NCI-H2081 treated with DMSO at 0.1 percent for 48 hours (cell line): ENCODE measurements at places on chromosomes 11 and 22.

GRCh38 chr11:65425971-65426838 lies 3.6 kb downstream of the NEAT1 start:
- no peak for DNase-seq

- DNase-seq: no peak
Measured at GRCh38 chr11:33900159-33900840, 8.4 kb upstream of the LMO2 start.

- no peak for DNase-seq
Measured at GRCh38 chr11:17257196-17257595, 19.3 kb upstream of the NUCB2 start.

GRCh38 chr11:123187248-123187647 lies 7.8 kb downstream of the CLMP start:
- no peak for DNase-seq

DNA sequence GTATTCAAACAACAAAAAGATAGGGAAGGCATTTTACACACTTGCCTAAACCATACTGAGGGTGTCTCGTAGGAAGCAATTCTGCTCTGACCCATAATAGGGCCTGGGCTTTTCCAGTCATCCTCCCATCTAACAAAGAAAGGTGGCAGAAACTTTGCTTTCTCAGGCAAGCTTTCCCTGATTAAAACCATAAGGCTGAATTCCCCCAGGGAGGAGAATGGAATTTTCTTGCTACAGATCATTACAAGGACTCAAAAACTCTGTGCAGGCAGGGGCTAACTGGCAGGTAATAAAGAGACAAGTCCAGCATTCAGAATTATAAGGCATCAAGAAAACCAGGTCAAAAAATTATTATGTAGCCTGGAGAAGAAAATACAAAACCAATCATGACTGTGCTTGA lies 90.4 kb downstream of the RBFOX2 start:
- DNase-seq: no peak

- DNase-seq: no peak
Measured at GRCh38 chr11:10443152-10443551, 11.9 kb upstream of the AMPD3 start.

GRCh38 chr11:47162426-47162825 lies 14.3 kb downstream of the ARFGAP2 start:
- DNase-seq: no peak

DNA sequence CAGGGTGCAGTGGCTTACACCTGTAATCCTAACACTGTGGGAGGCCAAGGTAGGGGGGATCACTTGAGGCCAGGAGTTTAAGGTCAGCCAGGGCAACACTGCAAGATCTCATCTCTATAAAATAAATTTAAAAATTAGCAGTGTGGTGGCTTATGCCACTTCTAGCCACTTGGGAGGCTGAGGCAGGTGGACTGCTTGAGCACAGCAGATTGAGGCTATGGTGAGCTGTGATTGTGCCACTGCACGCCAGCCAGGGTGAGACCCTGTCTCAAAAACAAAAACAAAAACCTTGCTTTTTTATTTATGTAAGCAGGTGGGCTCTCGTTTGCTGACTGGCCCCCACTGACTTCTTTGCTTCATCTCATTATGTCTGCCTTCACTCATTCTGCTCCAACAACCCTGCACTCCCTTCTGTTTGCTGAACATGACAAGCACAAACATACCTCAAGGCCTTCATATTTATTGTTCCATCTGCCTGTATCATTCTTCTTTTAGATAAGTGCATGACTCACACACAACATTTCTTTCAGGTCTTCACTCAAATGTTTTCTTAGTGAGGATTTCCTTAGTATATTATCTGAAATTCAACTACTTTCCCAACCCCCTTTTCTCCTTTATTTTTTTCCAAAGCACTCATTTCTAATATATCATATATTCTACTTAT lies 32.4 kb upstream of the CLNS1A start:
- DNase-seq: no peak

- DNase-seq: no peak
Measured at GRCh38 chr22:42635531-42635930, 4.9 kb downstream of the ATP5MGL start.

DNA sequence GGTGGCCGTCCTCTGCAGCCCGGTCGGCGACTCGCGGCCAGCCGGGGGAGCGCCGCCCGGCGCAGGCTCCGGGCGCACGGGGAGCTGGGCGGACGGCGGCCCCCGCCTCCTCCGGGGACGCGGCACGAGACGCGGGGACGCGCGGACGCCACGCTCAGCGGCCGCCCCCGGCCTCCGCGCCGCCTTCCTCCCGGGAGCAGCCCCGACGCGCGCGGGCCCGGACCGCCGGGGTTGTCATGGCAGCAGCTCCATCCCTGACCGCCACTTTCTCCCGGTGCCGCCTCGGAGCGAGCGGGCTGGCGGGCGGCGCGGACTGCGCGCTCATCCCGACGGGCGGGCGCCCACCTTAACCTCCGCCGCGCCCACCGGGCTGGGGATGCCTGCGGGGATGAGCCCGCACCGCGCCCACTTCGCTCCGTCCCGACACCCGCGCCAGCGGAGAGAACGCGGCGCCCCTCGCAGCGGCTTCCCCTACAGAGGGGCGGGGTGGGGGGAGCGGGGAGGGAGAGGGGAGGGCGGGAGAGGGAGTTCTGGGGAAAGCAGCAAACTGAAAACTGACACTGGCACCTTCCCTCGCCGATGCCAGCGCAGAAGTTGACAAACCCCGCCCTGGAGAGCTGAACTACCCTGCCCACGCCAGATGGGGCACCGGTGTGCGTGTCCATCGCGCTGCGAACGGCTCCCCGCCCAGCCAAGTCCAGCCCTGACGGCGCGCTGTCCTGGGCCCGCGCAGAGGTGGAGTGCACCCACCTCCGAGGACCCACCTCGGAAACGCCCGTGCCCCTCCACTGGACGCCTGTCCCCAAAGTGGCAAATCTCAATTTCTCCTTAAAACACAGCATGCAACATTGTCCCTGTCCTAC lies 588.4 kb downstream of the OPCML start:
- no peak for DNase-seq

DNA sequence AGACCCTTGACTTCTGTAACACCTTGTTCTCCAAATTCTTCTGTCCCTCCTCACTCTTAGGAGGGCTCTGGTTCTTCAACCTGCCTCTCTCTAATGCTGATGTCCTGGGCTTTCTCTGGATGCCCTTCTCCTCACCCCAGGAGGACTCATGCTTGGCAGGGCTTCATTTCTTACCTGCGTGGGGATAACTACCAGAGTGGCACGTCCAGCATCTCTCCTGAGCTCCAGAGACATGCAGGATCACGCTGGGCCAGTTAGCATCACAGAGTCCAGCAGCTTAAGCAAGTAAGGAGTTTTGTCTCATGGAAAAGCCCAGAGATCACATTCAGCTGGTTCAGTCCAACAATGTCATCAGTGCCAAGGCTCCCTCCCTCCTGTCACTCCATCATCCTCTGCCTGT lies 36.4 kb downstream of the RTL6 start:
- DNase-seq: no peak

DNA sequence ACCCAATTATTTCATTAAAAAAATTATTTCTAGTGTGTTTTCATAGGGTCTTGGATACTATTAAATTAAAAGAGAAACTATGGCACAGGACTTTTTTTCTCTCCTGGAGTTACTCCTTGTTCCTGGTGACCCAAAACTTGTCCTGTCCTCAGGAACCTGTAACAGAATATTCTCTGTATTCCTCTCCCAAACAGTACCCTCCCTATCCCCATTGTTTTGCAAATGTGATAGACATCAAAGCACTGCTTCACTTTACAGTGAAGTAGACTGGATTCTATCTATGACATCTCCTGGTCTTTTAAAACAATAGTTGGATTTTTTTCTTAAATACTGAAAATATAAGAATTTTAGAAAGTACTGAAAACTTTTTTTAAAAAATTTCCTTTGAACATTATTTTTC lies 37.2 kb downstream of the FAR1 start:
- no peak for DNase-seq

DNA sequence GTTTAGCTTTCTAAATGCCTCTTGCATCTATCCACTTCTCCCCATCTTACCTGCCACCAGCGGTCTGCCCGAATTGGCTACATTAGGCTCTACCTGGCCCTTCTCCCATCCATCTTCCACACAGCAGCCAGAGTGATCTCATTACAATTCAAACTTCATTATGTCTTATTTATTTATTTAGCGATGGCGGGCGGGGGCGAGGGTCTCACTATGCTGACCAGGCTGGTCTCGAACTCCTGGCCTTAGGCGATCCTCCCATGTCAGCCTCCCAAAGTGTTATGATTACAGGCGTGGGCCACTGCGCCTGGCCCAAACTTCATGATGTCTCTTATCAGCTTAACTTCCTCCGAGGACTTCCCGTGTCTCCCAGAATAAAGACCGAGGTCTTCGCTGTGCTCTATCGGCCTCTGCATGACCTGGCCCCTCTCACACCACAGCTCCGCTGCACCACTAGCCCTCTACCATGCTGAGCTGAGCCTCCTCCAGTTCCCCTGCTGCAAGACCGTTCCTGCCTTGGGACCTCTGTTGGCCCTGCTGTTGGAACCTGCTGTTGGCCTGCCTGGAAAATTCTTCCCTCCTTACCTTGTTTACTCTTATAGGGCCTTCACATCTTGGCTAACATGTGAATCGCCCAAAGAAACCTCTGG lies 870 bp upstream of the CTTN start:
- DNase-seq: no peak

- DNase-seq: no peak
Measured at GRCh38 chr11:1494650-1495049, 8.1 kb upstream of the MOB2 start.

GRCh38 chr11:124656774-124657630 lies 16.5 kb downstream of the SIAE start:
- no peak for DNase-seq

GRCh38 chr11:65066805-65067291 lies 8.5 kb upstream of the NAALADL1 start:
- peak; percentile 26 for DNase-seq

- DNase-seq: no peak
Measured at GRCh38 chr11:118929501-118930093, 3.9 kb upstream of the BCL9L start.

DNA sequence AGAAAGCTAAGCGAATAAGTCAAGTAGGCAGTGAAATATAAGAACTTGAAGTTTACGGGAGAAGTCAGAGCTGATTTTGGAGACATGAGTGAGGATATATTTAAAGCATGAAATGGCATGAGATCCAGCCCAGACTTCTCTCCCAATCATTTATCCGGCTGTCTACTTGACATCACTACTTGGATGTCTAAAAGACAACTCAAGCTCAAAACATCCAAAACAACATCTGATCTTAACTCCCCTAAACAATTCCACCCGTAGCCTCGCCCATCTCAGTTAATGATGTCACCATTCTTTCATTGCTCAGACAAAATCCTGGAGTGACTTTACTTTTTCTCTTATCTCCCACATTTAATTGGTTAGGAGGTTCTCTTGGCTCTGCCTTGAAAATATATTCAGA lies 44.5 kb downstream of the WEE1 start:
- DNase-seq: no peak

GRCh38 chr11:114358716-114359115 lies 41.6 kb downstream of the C11orf71 start:
- DNase-seq: no peak

GRCh38 chr11:116871248-116871647 lies 33.8 kb upstream of the APOA1 start:
- no peak for DNase-seq

- no peak for DNase-seq
Measured at GRCh38 chr22:33302549-33302948, 244.4 kb upstream of the SYN3 start.

GRCh38 chr11:28834877-28835276 lies 726.7 kb downstream of the METTL15 start:
- no peak for DNase-seq

DNA sequence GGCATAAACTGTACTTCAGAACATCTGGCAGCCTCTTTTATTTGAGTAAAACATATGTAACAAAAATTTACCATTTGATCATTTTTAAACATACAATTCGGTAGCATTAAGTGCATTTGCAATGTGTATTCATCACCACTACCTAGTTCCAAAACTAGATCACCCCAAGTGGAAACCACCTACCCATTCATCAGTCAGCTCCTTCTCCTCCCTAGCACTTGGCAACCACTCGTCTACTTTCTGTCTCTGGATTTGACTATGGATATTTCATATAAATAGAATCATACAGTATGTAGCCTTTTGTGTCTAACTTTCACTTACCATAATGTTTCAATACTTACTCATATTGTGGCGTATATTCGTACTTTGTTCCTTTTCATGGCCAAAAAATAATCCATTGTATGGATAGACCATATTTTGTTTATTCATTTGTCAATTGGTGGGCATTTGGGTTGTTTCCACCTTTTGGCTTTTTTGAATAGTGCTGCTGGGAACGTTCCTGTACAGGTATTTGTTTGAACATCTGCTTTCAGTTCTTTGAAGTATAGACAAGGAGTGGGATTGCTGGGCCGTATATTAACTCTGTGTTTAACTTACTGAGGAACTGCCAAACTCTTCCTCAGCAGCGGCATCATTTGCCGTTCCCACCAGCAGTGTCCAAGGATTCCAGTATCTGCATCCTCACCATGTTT lies 27.2 kb upstream of the ADORA2A start:
- DNase-seq: no peak

- no peak for DNase-seq
Measured at GRCh38 chr11:130831976-130832375, 84.3 kb downstream of the SNX19 start.

GRCh38 chr11:16016468-16016829 lies 339.9 kb downstream of the SOX6 start:
- DNase-seq: no peak

- DNase-seq: no peak
Measured at GRCh38 chr22:36465232-36466021, 16.0 kb downstream of the TXN2 start.

DNA sequence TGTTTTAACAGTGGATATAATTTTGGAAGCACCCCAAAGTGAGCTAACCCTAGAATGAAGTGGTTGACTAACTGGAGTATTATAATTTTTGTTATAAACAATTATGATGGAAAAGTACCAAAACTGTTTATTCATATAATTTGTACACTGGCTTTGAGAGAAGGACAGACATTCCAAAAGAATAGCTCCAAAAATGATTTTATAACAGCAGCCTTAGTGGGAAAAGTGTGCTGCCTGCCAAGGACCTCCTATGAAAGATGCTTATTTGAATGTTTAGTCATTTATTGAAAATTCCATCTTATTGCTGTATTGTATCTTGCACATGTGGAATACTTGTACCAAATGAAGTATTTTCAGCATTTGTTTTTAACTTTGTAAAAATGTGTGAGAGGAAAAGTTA lies 169.8 kb downstream of the GUCY1A2 start:
- no peak for DNase-seq

DNA sequence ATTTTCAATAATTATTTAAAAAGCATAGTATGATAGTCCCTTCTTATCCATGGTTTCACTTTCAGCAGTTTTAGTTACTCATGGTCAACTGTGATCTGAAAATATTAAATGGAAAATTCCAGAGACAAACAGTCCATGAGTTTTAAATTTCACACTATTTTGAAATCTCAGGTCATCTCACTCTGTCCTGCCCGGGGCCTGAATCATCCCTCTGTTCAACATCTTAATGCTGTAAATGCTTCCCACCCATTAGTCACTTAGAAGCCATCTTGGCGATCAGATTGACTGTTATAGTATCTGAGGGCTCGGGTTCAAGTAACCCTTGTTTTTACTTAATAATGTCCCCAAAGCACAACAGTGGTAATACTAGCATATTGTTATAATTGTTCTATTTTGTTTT lies 1509.3 kb downstream of the FAM181B start:
- no peak for DNase-seq

GRCh38 chr11:64206457-64207255 lies at the start of gene FERMT3:
Gene FERMT3 (plus strand): TSS chr11:64206721. CDS start chr11:64207365, 644 bp downstream.
- DNase-seq: no peak

GRCh38 chr11:117720061-117720511 lies 76.9 kb downstream of the DSCAML1 start:
- no peak for DNase-seq
